D721Med (cell line): ENCODE measurements at places on chromosomes 13 and 19.
A peak's percentile ranks its signal among the peaks of the same experiment; 100 is the strongest.

GRCh38 chr13:47426126-47426849 lies 529.4 kb upstream of the HTR2A start:
- no peak for DNase-seq

GRCh38 chr13:107079423-107080049 lies 511.6 kb upstream of the ARGLU1 start:
- DNase-seq = no peak

DNA sequence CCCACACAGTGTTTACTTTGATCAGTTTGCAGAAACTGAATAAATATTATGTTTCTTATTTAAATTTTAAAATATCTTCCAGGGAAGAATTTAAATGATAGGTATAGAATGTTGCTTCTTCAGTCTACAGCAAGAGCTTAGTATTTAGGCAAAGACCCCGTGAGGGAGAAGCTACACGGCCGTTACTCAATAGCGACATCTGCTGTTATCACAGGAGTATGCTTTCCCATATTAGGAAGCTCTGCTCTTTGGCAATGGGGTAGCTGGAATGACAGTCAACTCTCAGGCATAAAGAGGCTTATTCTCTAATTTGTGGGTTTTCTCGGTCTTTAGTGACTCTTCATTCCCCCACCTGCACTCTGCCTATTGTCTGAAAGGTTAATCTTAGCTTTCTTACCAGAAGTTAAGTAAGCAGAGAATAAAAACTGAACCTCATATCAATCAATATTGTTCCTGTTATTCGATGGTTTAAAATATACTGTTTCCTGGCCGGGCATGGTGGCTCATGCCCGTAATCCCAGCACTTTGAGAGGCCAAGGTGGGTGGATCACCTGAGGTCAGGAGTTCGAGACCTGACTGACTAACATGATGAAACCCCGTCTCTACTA lies 13.2 kb upstream of the LHFPL6 start:
- DNase-seq = peak; percentile 28

DNA sequence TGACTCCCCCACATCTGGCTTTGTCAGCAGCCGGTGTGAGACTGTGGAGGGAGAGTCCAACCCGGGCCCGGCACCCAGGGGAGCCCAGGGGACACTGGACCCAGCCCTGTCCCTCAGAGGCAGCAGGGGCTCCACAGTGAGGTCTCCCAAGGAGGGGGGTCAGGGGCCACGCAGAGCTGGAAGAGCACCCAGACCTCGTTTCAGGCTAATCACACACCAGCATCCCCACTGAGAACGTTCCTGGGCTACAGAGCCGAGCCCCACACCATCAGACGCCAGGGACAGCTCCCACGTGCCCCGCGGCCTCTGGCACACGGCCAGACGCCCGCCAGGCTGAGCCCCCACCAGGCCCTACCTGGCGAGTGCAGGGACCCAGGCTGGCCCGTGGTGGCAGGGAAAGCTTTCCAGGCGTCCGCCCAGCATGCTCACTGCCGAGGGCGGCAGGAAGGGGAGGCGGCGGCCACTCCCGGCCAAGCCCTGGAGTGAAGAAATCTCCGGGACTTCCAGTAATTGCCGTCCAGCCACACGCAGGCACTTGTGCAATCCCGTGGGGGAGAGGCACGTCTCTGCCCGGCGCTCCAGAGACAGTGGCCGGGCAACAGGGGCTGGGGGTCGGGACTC lies 19.2 kb downstream of the SBNO2 start:
- DNase-seq = no peak

GRCh38 chr13:114148521-114148855 lies 16.1 kb upstream of the RASA3 start:
- DNase-seq = peak; percentile 4

- DNase-seq = no peak
Measured at GRCh38 chr13:76976490-76976889, 15.4 kb upstream of the CLN5 start.

- peak; percentile 21 for DNase-seq
Measured at GRCh38 chr19:28878862-28879566, 333.9 kb downstream of the UQCRFS1 start.

- DNase-seq = no peak
Measured at GRCh38 chr19:3656073-3656746, 29.6 kb upstream of the CACTIN start.

DNA sequence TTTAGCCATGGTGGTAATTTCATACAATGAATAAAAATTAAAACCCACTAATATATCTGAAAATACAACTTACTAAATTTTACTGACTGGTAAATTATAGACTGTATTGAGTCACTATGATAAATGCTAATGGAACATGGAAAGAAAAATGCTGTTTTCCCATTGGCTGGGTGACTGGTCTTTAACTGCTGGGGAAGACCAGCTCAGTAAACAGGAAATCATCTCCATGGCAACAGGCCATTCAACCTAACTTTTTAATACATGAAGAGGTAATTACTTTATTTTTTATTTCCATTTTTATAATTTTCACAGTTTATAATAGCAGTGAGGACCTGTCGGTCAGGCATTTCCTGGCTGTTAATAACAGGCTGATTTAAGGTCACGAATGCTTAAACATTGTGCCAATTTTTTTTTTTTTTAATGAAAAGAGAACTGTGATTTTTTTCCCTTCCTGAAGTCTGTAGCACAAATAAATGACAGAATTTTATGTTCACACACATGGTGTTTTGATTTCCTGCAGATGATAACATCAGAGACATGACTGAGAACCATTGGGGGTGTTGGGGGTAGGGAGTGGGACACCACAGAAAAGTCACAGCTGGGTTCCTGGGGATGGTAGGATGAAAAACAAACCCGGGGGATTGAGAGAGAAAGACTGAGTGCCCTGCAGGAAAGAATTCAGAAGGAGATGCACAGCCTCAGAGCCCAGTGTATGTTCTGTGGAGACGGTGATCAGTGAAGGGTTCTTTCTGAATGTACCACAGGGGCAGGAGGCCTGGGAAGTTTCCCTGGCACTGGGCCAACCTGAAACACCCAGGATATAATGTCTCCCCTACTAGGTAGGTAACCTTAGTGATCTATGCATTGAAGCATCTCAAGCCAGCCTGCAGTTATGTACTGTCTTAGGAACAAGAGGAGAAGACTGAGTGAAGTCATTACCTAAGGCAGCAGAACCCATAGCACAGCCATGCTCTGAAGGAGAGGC lies 297.1 kb downstream of the COG6 start:
- DNase-seq = no peak
